MCF 10A (cell line): ENCODE measurements at places on chromosomes 3 and 15. TPM values are rescaled to one million over a fixed set of nuclear protein-coding genes. Genes with fewer than 3 reads are reported as not detected.

Gene TUSC7
- total RNA-seq = not detected in 2 replicates

Gene CX3CR1
- total RNA-seq = not detected in 2 replicates

Gene CHRNA5
- 1.9 and 2.3 TPM in 2 replicates for total RNA-seq

Gene LEKR1
- total RNA-seq = 1.3 and 2.2 TPM in 2 replicates

Gene ZNF717
- total RNA-seq = not detected in 2 replicates

Gene SLC25A26
- 23.3 and 24.8 TPM in 2 replicates for total RNA-seq

Gene C15orf61
- 7.9 and 10.5 TPM in 2 replicates for total RNA-seq

Gene GCNT3
- total RNA-seq = not detected in 2 replicates

Gene CFAP100
- total RNA-seq = not detected in 2 replicates

Gene GOLGA8J
- total RNA-seq = 0.21 TPM in 1 of 2 replicates, not detected in the other

Gene KBTBD12
- not detected in 2 replicates for total RNA-seq

Gene WDR93
- total RNA-seq = 0.33 and 0.47 TPM in 2 replicates

Gene LRRK1
- 15.4 and 18.0 TPM in 2 replicates for total RNA-seq
